ENCODE measurements at places on chromosomes 2 and 18.

DNA sequence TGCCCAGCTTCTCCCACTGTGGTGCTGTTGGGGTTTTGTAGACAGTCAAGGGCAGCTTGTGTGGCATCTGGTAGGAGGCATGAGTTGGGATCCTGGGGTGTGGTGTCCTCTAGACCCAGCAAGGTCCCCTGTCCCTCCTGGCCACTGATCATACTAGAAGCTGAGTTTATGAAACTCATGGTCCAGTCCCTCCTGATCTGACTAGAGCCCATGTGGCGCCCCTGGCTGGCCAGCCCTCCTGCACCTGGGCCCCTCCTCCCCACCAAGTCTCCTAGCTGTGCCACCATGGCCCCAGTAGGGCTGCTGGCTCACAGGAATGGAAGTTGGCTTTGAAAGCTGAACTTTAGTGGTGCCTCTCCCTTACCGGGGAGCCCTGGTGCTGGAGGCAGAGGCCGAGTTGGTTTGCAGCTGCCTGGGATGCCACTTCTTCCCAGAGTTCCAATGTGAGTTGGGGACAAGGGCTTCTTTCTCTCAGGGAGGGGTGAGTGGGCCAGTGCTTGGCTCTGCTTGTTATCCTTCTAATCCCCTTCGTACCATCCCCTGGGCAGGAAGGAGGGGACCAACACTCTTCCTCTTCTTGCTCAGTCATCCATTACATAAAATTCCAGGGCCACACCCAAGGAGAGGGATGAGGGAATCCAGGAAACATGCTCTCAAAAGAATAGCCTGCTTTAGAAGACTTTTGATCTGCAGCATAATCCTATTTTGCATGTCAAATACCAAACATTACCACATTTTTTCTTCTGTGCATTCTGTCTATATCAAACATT is 37.5 kb upstream of the HAAO start:
- no peak for DNase-seq

DNA sequence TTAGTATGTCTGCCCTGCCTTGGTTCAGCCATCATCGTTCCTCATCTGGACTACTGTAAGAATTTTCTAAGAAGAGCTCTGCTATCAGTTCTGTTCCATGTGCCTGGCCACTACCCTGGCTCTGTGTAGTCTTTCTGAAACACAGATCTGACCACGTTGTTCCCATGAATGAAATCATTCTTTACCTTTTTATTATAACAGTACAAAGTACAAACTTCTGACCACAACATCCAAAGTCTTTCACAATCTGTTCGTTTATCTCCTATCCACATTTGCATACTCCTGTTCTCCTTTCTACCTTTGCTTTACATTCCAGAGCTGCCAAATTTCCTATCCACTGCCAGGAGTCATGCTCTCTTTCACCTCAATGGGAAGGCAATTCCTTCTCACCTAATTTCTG is 284.6 kb upstream of the LRP1B start:
- DNase-seq, result no peak

GRCh38 chr2:188607501-188607900 is 315.8 kb downstream of the GULP1 start:
- DNase-seq, result no peak

GRCh38 chr2:37862620-37863019 is 62.5 kb upstream of the RMDN2 start:
- DNase-seq, result no peak

DNA sequence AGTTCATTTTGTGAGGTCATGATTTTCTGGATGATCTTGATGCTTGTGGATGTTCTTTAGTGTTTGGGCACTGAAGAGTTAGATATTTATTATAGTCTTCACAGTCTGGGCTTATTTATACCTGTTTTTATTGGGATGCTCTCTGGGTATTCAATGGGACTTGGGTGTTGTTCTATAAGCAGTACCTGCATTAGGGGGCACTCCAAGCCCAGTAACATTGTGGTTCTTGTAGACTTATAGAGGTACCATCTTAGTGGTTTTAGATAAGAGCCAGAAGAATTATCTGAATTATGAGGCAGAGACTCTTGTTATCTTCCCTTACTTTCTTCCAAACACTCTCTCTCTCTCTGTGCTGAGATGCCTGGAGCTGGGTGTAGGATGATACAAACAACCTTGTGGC is 470.0 kb downstream of the PIK3C3 start:
- DNase-seq, result no peak

DNA sequence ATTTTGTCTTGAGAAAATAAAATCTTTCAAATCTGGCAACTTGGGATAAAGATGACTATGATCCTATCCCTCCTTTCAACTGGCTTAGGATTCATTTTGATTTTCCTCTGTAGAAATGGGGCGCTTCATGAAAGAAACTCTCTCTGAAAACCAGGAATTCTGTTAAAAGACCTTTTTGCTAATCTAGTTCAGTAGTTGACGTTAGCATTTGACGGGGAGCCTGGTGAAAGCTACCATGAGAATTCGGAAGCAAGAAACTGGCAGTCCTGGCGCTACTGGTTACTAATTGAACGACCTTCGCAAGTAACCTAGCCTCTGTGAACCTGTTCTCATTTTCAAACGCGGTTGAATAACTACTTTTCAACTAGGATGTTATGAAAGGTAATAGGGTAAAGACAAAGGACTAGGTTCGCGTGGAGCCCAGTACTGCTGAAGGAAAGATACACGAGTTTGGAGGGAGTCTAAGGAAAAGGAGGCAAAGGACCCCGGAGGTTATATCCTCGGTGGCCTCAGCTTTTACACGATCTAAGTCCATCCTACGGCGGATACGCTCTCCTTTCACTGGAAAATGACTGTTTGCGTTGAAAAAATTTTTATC is 604 bp upstream of the STK11IP start:
- no peak for DNase-seq

GRCh38 chr2:196745711-196746110 is 53.8 kb downstream of the GTF3C3 start:
- DNase-seq, result no peak

GRCh38 chr2:2847209-2847676 is 516.2 kb upstream of the MYT1L start:
- no peak for DNase-seq
